ENCODE measurements at places on chromosomes 2 and 18. TPM values are rescaled to one million over a fixed set of nuclear protein-coding genes. Genes with fewer than 3 reads are reported as not detected.

The IRS1 gene
- total RNA-seq, result 10.7 TPM

The CROCC2 gene
- 0.14 TPM for total RNA-seq

The GPR75 gene
- total RNA-seq, result 0.71 TPM

The NTSR2 gene
- total RNA-seq, result not detected

The CYRIA gene
- total RNA-seq, result 3.7 TPM

The FARSB gene
- total RNA-seq, result 8.7 TPM

The LYPD6 gene
- 0.57 TPM for total RNA-seq
